GM12865 (cell line): ENCODE measurements at places on chromosomes 16 and 17.
A peak's percentile ranks its signal among the peaks of the same experiment; 100 is the strongest.

DNA sequence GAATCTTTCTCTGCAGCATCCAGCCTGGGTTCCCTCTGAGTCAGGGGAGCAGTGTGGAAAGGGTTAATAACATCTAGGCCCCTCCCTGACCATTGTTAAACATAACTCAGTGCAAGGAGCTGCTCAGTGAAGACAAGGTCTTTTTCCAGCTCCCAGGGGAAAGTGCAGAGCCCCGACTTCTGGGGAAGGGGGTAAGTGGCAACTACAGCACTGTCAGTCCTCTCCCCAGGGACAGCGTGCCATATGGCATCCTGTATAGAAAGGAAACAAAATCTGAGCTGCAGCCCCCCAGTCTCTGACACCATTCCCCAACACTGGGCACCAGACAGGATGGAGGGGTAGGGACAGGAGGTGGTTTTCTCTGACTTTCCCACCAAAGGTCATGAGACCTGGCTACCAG is 7.8 kb downstream of the MRPL27 start:
- DNase-seq = no peak

- no peak for DNase-seq
Measured at GRCh38 chr16:68636818-68637217, 8.3 kb upstream of the CDH3 start.

DNA sequence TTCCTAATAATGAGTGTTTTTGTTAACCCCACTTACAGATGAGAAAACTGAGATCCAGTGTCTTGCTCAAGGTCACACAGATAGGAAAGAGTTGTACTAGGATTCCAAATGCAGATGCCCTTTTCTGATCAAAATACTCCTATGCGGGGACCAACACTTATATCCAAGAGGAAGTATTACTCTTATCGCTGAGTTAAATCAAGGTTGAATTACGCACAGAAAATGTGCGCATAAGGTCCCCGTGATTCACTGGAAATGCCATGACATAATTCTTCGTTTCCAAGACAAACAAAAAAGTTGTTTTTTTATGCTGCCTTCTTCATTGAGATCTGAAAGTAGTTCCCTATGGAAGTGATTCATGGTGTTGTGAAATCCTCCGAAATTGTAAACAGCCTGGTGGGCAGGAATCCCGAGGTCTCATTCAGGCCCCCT is 463.8 kb upstream of the HSBP1 start:
- no peak for DNase-seq

- DNase-seq = peak; percentile 31
Measured at GRCh38 chr16:8798174-8798527, 512 bp downstream of the PMM2 start.

DNA sequence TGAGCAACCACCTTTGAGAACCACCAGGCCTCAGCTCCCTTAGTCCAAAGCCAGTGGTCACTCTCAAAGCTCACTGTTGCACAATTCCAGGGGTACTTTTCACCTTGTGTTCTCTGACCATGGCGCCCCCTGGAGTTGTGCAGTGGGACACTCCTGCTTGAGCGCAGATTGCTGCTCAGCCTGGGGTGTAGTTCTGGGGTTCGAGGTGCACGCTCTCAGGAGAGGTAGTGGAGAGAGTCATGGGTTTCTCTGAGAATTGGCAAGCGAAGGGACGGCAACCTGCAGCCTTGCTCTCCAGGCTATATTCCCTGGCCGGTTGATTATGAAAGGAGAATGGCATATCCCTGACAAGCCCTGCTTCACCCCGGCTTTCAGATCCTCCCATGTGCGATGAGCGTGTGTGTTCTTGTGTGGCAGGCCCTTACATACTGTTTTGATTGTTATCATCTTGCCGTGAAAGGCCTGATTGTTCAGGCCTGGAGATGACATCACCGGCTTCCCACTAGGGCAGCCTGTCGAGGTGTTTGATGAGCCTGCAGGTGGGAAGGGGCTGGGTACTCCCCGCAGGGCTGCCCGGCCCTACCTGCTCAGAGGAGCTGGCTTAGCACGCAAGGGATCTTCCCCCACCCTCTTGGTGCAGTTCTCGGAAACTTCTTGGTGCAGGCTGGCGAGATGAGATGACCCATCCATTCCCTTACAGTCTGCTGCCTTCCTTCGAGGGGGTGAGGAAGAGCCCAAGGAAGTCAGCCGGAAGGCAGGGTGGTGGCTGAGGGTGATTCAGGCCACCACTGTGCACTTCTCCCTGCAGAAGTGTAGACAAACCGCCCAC is 431.2 kb downstream of the SLC39A11 start:
- no peak for DNase-seq

DNA sequence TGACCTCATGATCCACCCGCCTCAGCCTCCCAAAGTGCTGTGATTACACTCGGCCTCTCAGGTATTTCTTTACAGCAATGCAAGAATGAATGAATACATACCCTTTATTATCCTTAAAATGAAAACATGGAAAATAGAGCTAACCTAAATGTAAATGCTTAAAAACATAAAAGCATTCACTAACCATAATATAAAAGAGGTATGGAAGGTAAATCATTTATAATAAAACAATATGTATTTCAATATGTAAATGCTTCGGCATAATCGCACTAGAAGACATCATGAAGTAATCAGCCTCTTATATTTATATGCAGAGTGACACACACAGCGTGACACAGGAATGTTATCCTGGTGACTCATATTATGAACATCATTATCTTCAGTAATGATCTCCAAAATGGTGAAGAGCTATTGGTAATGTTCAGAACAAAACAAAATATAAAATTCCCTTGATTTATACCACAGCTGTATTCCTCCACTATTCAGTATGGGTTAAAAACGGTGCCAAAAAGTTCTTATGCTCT is 53.9 kb downstream of the AIPL1 start:
- DNase-seq = no peak

DNA sequence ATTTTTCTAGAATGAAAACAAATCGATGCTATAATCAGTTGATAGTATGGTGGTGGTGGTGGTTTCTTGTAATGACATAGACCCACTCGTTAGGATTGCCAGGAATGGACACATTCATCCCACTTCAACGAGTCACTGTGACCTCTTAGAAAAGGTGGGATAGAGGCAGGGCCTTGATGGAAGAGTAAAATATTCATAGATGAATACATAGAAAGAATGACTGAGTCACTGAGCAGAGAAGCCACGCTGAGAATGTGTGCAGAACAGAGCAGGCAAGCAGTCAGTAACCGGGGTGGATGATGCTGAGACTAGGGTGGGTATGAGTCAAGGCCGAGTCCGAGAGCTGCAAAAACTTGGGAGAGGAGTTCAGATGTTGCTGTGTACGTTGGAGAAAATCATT is 129.9 kb downstream of the PITPNC1 start:
- no peak for DNase-seq

DNA sequence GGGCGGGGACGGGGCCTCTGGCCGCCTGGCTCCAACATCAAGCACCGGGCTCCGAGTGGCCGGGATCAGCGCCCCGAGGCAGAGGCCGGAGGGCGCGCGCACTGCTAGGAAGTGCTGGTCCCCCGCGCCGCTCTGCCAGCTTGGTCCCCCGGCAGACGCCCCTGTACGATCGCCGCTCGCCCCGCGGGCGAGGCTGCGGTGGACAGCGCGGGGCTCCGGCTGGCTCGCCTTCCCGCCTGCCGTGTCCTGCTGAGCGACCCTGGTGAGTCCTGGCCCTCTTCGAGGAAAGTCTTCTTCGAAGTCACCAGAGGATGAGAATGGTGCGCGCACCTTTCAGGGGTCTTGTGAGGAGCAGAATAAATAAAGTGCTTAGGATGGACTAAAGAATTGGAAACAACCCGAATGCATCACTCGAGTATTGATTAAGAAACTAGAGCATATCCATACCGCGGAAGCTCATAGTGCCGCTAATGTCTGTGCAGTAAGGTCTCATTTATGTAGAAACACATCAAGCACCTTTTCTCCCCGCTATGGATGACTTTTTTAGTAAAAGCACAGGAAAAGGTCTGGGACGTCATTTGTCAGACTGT is 392 bp downstream of the ZNF213 start:
- DNase-seq = no peak

DNA sequence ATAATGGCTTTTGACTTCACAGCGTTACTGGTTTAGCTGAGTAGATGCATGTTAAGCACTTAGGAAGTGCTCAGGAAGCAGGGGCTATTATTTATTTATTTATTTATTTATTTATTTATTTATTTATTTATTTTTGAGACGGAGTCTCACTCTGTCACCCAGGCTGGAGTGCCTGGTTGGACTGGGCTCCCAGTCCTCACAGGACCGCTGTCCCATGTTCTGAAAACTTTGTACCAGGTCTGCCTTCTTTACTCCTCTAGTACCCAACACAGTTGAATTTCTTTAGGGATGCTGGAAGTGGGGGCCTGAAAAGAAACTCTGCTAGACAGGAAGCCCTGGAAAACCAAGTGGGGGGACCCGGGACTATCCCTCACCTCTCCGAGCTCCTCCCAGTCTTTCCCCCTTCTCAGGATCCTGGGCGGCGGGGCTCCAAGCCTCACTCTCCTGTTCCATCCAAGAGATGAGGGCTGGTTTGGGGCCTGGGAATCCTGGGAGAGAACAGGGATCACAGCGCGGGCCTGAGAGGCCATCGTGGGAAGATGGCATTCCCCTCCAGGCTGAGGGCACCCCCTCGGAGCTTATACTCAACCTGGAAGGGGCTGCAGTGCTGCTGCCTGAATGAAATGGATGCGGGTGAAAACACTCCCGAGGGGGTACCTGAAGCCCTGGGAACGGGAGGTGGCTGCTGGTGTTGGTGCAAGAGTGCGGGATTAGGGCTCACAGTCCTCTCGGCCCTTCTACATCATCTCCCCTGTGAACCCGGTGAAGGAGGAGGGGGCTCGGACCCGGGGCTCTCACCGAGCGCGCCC is 674 bp downstream of the ZNF688 start:
- DNase-seq = no peak

DNA sequence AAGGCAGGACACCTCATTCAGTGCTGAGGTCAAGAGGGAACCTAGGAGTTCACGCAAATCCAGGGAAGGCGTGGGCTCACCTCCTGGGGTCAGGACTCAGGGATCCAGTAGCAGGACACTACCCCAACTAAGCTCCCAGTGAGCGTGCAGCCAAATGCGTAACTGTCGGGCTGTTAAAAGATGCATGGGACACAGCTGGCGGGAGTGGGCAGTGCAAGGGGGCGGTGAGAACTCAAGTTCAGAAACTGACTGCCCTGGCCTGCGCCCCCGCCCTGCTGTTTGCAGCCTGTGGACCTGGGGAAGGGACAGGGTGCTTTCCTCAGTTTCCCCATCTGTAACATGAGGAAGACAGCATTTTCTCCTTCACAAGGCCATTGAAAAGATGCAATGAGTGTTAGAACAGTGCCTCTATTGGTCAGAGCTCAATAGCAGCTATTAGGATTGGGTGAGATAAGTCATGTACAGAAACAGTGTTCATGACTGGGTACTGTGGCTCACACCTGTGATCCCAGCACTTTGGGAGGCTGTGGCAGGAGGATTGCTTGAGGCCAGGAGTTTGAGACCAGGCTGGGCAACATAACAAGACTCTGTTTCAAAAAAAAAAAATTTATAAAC is 20.2 kb downstream of the CDIPT start:
- no peak for DNase-seq

DNA sequence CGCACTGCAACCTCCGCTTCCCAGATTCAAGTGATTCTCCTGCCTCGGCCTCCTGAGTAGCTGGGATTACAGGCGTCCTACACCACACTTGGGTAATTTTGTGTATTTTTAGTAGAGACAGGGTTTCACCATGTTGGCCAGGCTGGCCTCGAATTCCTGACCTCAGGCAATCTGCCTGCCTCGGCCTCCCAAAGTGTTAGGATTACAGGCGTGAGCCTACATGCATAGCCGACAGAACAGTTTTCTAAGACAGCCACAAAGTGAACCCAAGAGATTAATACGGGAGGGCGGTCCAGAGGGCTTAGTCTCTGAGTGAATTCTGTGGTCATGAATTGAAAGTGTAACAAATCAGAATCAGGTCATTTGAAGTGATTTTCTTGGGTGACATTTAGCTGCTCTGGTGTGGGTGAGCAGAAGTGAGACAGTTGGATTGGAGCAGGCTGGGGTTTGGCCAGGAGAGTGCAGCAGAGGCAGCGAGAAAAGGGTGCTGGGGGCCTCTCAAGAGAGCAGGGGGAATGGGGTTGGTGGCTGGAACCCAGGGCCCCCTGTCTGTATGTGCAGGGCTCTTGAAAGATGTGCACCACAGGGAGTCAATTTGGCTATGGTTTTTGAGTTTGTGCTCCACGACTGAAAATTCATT is 231.4 kb upstream of the WSCD1 start:
- no peak for DNase-seq

- no peak for DNase-seq
Measured at GRCh38 chr16:58464047-58464915, 35.7 kb upstream of the NDRG4 start.

DNA sequence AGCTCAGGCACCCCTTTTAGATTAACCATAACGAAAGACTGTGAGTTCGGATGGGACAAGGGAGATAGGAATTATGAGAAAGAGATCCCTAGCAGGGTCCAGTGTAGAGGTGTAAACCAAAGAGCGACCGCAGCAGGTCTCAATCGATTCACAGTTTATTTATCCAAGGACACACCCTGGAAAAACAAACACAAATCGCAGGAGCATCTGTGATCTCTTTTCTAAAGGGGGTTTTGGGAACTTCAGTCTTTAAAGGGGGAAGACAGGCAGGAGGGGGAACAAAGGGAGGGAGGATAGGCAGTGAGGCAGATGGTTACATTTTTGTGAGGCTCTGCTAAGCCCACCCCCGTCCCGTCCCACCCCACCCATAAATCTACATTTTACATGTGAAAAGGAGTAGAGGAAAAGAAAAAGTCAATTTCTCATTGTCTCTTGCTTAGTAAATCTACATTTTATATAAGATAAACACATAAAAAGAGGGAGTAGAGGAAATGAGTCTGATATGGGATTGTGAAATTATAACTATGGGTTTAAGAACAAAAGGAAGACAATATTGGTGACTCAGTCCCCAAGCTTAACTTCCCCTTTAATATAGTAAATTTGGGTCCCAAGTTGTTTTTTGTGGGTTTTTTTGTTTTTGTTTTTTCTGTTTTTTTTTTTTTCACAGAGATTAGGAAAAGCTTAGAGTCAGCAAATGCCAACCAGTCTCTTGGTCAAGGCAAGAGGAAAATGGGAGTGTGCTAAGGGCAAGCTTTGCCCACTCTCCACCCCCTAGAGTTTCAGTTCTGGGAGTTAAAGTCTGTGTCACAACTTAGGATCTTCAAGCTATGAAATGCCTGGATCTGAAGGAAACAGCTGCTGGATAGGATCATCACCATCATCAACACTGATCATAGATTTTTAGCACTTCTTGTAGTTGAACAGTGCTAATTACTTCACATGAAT is 160.9 kb upstream of the CDH5 start:
- DNase-seq = no peak

- no peak for DNase-seq
Measured at GRCh38 chr16:84829168-84829965, 9.6 kb downstream of the CRISPLD2 start.

DNA sequence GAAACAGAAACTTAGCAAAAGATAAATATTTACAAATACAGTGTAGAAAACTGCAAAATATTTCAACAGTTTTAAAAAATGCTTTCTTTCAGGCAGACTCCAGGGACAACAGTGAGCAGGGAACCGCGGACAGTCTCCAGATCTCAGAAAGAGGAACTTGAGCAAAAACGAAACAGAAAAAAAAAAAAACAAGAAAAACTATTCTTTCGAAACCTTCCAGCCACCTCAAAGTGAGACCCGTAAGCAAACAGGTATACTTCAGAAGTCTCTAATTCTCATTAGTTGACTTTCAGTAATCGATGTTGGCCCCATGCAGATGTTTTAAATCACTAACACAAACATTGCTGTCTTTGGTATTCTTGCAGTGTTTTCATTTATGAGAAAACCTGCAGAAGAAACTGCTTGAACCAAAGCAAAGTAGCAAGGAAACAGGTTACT is 15.7 kb upstream of the CCL1 start:
- DNase-seq = peak; percentile 88

GRCh38 chr16:89050868-89051311 is 42.8 kb upstream of the ACSF3 start:
- DNase-seq = no peak
